ENCODE measurements at places on chromosomes 6 and 20. TPM values are rescaled to one million over a fixed set of nuclear protein-coding genes. Genes with fewer than 3 reads are reported as not detected.

- peaks cover 5% of the 10 kb centered on the region for H3K36me3 ChIP-seq
- H3K27me3 ChIP-seq: no peaks in the 10 kb centered on the region
- H3K4me3 ChIP-seq: no peak overlapping the region
- no peak for DNase-seq
- peaks cover 39% of the 10 kb centered on the region for H3K4me1 ChIP-seq
- H3K27ac ChIP-seq: peak overlapping the region; percentile 28
Observed at GRCh38 chr6:139248911-139249310, 42.9 kb downstream of the TXLNB start.

GRCh38 chr6:34315780-34316179, 67.0 kb upstream of the SMIM29 start:
- no peaks in the 10 kb centered on the region for H3K27me3 ChIP-seq
- peaks cover 25% of the 10 kb centered on the region for H3K4me1 ChIP-seq
- peak overlapping the region; percentile 90 for H3K27ac ChIP-seq
- peaks cover 5% of the 10 kb centered on the region for H3K36me3 ChIP-seq
- H3K4me3 ChIP-seq: peak overlapping the region; percentile 27

GRCh38 chr6:34559651-34560365, 3.7 kb upstream of the SPDEF start:
- H3K27ac ChIP-seq: no peak overlapping the region
- no peaks in the 10 kb centered on the region for H3K36me3 ChIP-seq
- H3K4me3 ChIP-seq: no peak overlapping the region
- H3K4me1 ChIP-seq: no peaks in the 10 kb centered on the region

- peaks cover 9% of the 10 kb centered on the region for H3K4me1 ChIP-seq
- no peak for DNase-seq
- H3K36me3 ChIP-seq: no peaks in the 10 kb centered on the region
Observed at GRCh38 chr6:89010825-89011224, 47.4 kb upstream of the RNGTT start.

DNA sequence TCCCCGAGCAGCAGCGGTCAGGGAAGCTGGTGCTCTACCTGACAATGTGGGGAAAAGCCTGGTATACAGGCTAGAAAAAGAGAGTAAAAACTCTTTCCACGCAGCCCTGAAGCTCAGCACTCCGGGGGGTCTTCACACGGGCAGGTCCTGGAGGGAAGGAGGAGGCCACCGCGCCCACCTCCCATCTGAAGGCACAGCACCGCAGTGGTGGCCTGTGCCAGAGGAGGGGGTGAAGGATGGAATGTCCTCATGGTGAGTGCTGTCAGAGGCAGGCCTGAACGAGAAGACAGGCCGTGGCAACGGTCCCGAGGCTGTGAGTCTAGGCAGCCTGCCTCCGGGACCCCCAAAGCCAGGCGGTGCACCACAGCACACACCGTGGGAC, 5.8 kb downstream of the SLC2A4RG start:
- peak overlapping the region; percentile 65 for H3K4me3 ChIP-seq
- H3K27me3 ChIP-seq: no peaks in the 10 kb centered on the region
- peaks cover 6% of the 10 kb centered on the region for H3K4me1 ChIP-seq
- no peaks in the 10 kb centered on the region for H3K36me3 ChIP-seq

GRCh38 chr6:158663625-158664165, 13.8 kb downstream of the SYTL3 start:
- peaks cover 25% of the 10 kb centered on the region for H3K36me3 ChIP-seq
- H3K4me1 ChIP-seq: peaks cover 62% of the 10 kb centered on the region
- peak overlapping the region; percentile 99 for H3K27ac ChIP-seq
- H3K27me3 ChIP-seq: no peaks in the 10 kb centered on the region
- peak overlapping the region; percentile 81 for H3K4me3 ChIP-seq

GRCh38 chr6:167134448-167135328, 11.8 kb downstream of the CCR6 start:
- H3K4me1 ChIP-seq: peaks cover 19% of the 10 kb centered on the region
- H3K4me3 ChIP-seq: no peak overlapping the region
- H3K27ac ChIP-seq: no peak overlapping the region
- no peaks in the 10 kb centered on the region for H3K36me3 ChIP-seq

GRCh38 chr20:59145924-59146779, 17.5 kb upstream of the ZNF831 start:
- DNase-seq: peak; percentile 70
- peak overlapping the region; percentile 89 for H3K4me3 ChIP-seq
- no peaks in the 10 kb centered on the region for H3K27me3 ChIP-seq
- peaks cover 71% of the 10 kb centered on the region for H3K4me1 ChIP-seq
- peak overlapping the region; percentile 98 for H3K27ac ChIP-seq
- peaks cover 12% of the 10 kb centered on the region for H3K36me3 ChIP-seq

- H3K27me3 ChIP-seq: no peaks in the 10 kb centered on the region
- peaks cover 43% of the 10 kb centered on the region for H3K4me1 ChIP-seq
- no peak for DNase-seq
- no peaks in the 10 kb centered on the region for H3K36me3 ChIP-seq
Observed at GRCh38 chr6:25016014-25016720, 80.4 kb upstream of the RIPOR2 start.

- no peak overlapping the region for H3K27ac ChIP-seq
- peaks cover 17% of the 10 kb centered on the region for H3K36me3 ChIP-seq
- no peak overlapping the region for H3K4me3 ChIP-seq
- peaks cover 12% of the 10 kb centered on the region for H3K27me3 ChIP-seq
- no peaks in the 10 kb centered on the region for H3K4me1 ChIP-seq
- no peak for DNase-seq
Observed at GRCh38 chr20:29741594-29741893, 1515.9 kb upstream of the DEFB115 start.

DNA sequence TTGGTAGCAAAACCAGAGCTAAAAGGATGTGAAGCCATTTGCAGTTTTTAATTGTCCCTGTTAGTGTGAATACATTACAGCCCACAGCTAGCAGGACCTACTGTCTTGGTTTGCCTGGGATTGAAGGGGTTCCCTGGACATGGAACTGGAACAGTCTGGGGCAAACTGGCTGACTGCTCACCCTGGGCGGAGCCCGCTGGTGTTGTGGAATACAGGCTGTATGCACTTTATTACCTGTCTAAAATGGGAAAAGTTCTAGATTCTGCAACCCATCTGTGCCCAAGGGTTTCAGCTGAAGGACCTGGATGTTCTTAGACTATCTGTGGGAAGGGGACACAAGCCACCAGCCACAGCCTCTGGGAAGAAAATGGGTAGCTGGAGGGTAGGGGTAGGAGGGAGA, 12.2 kb upstream of the CDKN1A start:
- no peaks in the 10 kb centered on the region for H3K36me3 ChIP-seq
- no peak overlapping the region for H3K27ac ChIP-seq
- H3K4me3 ChIP-seq: no peak overlapping the region
- peaks cover 30% of the 10 kb centered on the region for H3K4me1 ChIP-seq
- no peak for DNase-seq

ATP6V1G2 gene
- 7.9 TPM for total RNA-seq

ADAT2 gene
- 23.8 TPM for total RNA-seq

CFB gene
- 1.4 TPM for total RNA-seq
